Endothelial cell (in vitro differentiated cells): ENCODE measurements at places on chromosomes 2 and 18. TPM values are rescaled to one million over a fixed set of nuclear protein-coding genes. Genes with fewer than 3 reads are reported as not detected.

DNA sequence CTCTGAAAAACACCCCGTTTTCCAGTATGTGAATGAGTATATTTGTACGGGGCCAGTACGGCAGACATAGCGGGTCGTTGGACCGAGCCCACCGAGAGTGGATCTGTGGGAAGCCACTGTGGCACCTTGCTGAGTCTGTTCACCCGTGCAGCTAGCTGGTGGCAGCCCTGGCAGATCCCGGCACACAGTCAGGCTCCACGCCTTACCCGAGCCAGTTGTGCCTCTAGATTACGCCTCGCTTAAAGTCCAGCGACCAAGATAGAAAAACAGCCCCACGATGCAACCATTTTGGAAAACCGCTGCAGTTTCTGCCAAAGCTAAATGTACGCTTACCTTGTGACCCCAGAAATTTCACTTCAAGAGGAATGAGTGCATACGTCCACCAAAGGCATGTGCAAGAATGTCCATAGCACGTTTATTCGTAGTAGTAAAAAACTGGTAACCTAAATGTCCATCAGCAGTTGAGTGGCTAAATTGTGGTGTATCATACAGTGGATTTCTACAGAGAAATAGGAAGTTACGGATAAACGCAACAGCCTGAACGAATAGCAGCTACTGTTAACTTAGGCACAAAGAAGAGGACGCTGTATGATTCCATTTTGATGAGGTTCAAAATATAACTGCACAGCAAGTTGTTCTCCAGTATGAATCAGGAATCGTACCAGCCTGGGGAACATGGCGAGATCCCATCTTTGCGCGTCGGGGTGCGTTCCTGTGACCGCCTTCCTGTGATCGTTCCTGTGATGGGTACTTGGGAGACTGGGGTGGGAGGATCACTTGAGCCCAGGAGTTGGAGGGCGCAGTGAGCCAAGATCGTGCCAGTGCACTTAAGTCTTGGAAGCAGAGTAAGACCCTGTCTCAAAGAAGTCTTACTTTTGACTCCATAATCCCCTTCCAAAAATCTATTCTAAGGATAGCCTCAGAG lies 688 bp upstream of the WDR33 start:
- peak overlapping the region; percentile 100 for H3K4me3 ChIP-seq
- DNase-seq: no peak
- H3K27me3 ChIP-seq: peaks cover 12% of the 10 kb centered on the region
- H3K4me1 ChIP-seq: peaks cover 16% of the 10 kb centered on the region

GRCh38 chr2:104340879-104341828 lies 512.8 kb upstream of the POU3F3 start:
- H3K4me1 ChIP-seq: no peaks in the 10 kb centered on the region
- H3K27ac ChIP-seq: no peak overlapping the region
- H3K36me3 ChIP-seq: no peaks in the 10 kb centered on the region
- no peak overlapping the region for H3K4me3 ChIP-seq
- no peaks in the 10 kb centered on the region for H3K27me3 ChIP-seq
- DNase-seq: no peak

- peaks cover 5% of the 10 kb centered on the region for H3K4me1 ChIP-seq
- H3K27ac ChIP-seq: no peak overlapping the region
- peaks cover 2% of the 10 kb centered on the region for H3K27me3 ChIP-seq
- H3K36me3 ChIP-seq: no peaks in the 10 kb centered on the region
Measured at GRCh38 chr18:50373561-50374219, 1.2 kb upstream of the SKA1 start.

Gene PTPRN
- total RNA-seq: 1.1 TPM

Gene LRRC30
- not detected for total RNA-seq

Gene VWA3B
- not detected for total RNA-seq

GRCh38 chr2:55109219-55109891 lies 59.1 kb upstream of the RTN4 start:
- H3K27ac ChIP-seq: no peak overlapping the region
- peaks cover 2% of the 10 kb centered on the region for H3K27me3 ChIP-seq
- H3K36me3 ChIP-seq: no peaks in the 10 kb centered on the region
- no peak for DNase-seq
- peaks cover 16% of the 10 kb centered on the region for H3K4me1 ChIP-seq

- no peaks in the 10 kb centered on the region for H3K36me3 ChIP-seq
- H3K4me3 ChIP-seq: no peak overlapping the region
- peaks cover 5% of the 10 kb centered on the region for H3K4me1 ChIP-seq
- no peak for DNase-seq
Measured at GRCh38 chr2:128346291-128347170, 27.9 kb upstream of the HS6ST1 start.

Gene ASXL2
- total RNA-seq: 33.4 TPM

- H3K27me3 ChIP-seq: no peaks in the 10 kb centered on the region
- no peak overlapping the region for H3K4me3 ChIP-seq
- DNase-seq: no peak
- no peaks in the 10 kb centered on the region for H3K36me3 ChIP-seq
- H3K27ac ChIP-seq: no peak overlapping the region
Measured at GRCh38 chr2:123521854-123522253, 503.2 kb upstream of the CNTNAP5 start.

DNA sequence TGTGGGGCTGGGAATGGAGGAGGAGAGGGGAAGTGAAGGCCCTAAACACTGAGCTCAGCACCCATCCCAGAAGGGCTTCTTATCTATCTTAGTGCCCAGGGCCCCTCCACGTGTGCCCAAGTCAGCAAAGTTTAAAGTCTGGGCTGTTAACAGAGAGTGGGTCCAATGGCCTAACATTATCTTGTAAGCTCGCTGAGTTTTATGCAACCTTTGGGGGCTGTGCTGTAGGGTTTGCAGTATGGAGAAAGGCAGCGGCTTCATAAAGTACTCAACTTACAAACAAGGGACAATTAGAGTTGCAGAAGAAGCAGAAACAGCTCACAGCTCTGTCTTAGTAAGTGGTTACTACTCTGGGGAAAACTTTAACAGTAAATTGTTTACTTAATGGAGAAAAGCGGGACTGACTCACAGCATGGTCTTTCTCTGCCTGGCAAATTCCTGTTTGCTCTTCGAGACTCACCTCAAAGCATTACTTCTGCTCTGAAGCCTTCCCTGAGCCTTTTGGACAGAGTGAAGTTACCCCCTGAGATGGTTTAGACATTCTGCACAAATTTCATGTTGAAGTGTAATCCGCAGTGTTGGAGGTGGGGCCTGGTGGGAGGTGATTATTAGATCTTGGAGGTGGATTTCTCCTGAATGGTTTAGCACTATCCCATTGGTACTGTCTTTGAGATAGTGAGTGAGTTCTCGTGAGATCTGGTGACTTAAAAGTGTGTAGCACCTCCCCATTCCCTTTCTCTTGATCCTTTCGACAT lies 9.0 kb downstream of the ENOSF1 start:
- peaks cover under 1% of the 10 kb centered on the region for H3K4me1 ChIP-seq
- DNase-seq: no peak
- H3K27ac ChIP-seq: peak overlapping the region; percentile 57
- H3K36me3 ChIP-seq: peaks cover 19% of the 10 kb centered on the region
- no peaks in the 10 kb centered on the region for H3K27me3 ChIP-seq

- H3K27ac ChIP-seq: no peak overlapping the region
- H3K4me1 ChIP-seq: no peaks in the 10 kb centered on the region
Measured at GRCh38 chr2:226932443-226932842, 96.6 kb downstream of the RHBDD1 start.

DNA sequence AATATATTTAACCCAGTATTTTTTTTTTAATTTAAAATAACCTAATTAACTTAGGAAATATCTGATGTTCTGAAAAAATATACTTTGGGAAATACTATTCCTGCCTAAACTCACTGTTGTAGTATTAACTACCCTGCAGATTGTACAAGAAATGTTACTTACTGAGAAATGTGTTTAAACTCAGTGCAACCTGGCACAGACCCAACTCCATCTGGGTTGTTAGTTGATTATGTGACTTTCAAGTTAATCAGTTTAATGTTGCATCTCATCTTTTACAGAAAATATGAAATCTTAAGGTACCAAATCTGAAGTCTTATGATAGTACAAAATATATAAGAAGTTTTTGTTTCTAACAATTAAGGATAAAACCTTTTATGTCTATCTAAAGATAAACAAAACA lies 27.3 kb downstream of the VAPA start:
- H3K27me3 ChIP-seq: peaks cover 2% of the 10 kb centered on the region
- H3K4me1 ChIP-seq: no peaks in the 10 kb centered on the region
- no peak overlapping the region for H3K27ac ChIP-seq
- no peak for DNase-seq
